ENCODE measurements at places on chromosomes 7 and 10. TPM values are rescaled to one million over a fixed set of nuclear protein-coding genes. Genes with fewer than 3 reads are reported as not detected.

- DNase-seq: no peak
These were observed 272.5 kb downstream of the DGKB start for GRCh38 chr7:14630048-14630447.

GRCh38 chr7:77979219-77979618 lies 180.6 kb downstream of the PHTF2 start:
- DNase-seq: no peak

GRCh38 chr10:132449051-132449810 lies 52.2 kb downstream of the PWWP2B start:
- DNase-seq: no peak

DNA sequence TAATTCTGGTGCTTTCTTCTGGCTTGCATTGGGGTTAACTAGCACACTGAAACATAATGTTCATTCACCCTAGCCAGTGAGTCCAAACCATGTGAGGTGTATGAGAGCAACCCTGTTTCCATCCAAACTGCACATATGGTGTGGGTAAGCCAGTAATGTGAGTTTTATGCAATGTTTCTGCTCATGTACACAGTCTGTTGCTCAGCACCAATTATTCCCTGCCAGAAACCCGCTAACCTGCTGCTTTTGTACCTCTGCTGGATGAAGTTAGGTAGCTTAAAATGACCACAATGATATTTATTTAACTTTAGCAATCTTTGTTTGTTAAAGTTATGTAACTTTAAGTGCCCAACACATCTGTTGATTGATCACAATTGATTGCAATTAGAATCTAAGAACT lies 93.7 kb upstream of the RPA3 start:
- no peak for DNase-seq

DNA sequence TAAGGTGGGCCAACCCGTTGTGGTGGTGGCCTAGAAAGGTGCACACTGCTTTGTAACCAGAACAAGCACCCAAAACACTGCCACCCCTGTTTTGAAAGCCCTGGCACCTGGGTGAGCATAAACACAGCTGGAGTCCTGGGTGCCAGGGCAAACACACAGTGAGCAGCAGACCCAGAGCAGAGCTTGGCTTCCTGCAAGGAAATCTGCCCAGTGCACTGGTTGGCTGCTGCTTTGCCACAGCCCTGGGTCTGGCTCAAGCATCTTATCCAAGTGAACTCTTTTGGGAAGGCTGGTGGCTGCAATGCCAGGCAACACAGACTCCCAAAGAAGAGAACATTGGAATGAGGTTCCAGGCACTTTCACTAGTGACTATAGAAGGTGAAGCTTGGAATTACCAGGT lies 145.5 kb upstream of the PDE1C start:
- DNase-seq: peak; percentile 32

GRCh38 chr7:94040254-94040653 lies 36.1 kb upstream of the BET1 start:
- DNase-seq: no peak

DNA sequence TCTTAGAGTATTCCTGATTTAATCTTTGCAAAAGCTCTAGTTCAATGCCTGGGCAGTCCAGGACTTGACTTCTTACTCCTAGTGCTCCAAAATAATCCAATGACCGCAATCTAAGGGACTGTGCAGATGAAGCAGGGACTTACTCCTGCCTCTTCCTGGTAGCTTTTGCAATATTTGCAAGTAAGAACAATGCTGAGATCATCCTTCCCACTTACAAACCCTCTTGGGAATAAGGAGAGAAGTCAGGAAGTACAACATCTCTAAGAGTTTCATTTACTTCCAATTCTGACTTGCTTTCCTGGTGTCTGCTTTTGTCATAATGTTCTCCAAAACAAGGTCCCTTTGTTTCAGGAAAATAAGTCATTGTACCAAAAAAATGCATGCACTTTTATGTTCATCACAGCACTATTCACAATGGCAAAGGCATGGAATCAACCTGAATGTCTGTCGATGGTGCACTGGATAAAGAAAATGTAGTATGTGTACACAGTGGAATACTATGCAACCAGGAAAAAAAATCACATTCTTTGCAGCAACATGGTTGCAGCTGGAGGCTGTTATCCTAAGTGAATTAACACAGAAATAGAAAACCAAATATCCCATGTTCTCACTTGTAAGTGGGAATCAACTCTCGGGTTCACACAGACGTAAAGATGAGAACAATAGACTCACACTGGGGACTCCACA lies 7.1 kb upstream of the KCNMA1 start:
- no peak for DNase-seq

DNA sequence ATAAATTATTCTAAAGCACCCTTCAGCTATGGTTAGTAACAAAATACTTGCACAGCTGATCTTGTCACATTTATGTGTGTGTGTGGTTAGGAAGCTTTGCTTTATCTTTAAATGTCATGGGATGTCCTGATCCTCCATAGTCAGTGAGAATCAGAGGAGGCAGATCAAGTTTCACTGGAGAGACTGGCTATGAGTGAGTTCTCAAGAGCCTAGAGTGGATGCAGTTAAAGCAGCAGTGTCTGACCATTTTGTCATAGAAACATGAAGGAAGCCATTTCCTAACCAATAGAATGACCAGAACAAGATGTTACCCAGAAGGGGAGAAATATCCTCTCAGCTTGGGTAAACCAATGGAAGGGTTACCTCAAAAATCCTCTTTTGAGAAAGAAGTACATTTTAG lies 207.2 kb upstream of the DKK1 start:
- DNase-seq: no peak

- DNase-seq: peak; percentile 29
These were observed 171.5 kb downstream of the CPEB3 start for GRCh38 chr10:92119340-92119739.

- DNase-seq: peak; percentile 33
These were observed 730.0 kb upstream of the IGFBP3 start for GRCh38 chr7:46651070-46651469.

DNA sequence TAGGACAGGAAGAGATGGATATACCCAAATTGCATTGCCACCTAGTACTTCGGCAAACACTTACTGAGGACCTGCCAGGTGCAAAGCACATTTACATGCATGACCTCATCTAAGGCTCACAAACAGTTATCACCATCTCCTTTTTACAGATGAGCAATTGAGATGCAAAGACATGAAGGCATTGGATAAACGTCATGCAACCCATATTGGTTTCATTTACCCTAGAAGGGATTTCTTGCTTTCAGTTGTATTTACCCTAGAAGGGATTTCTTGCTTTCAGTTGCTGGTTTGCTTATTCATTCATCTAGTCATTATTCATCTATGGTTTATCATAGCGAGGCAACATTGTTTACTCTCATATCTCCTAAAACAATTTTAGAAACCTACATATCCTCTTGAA lies 52.2 kb downstream of the STEAP1B start:
- peak; percentile 58 for DNase-seq

DNA sequence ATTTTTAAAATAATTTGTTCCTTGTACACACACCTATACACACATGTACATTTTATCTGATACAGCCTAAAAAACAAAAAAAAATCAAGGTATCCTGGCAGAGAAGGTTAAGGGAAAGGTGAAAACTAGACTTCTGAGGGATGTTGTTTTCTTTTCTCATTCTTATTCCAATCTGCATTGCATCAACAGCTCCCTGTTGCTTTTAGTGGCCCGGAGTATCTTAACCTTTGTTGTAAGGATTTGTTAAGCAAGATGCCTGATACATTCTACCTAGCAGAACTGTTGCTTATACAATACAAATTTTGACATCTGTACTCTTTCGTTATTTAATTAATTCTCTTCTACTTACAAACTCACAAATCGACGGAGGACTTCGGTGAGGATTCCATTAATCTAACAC lies 167.4 kb downstream of the GNAI1 start:
- no peak for DNase-seq

DNA sequence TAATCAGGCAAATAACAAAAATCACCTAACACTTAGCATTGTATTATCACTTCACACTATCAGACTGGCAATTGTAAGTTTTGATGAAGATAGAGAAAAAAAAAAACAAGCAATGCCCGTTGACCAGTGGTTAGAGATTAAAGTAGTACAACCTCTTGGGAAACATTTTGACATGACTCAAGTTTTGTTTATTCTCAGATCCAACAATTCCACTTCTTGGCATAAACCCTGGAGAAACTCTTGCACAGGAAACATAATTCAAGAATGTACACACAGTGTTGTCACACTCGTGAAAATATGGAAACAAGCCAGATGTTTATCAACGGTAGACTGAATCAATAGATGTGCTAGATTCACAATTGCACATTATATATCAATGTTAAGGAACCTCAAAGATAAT lies 37.2 kb downstream of the FRMD4A start:
- DNase-seq: no peak

GRCh38 chr10:63206576-63206975 lies 73.4 kb downstream of the NRBF2 start:
- peak; percentile 51 for DNase-seq

DNA sequence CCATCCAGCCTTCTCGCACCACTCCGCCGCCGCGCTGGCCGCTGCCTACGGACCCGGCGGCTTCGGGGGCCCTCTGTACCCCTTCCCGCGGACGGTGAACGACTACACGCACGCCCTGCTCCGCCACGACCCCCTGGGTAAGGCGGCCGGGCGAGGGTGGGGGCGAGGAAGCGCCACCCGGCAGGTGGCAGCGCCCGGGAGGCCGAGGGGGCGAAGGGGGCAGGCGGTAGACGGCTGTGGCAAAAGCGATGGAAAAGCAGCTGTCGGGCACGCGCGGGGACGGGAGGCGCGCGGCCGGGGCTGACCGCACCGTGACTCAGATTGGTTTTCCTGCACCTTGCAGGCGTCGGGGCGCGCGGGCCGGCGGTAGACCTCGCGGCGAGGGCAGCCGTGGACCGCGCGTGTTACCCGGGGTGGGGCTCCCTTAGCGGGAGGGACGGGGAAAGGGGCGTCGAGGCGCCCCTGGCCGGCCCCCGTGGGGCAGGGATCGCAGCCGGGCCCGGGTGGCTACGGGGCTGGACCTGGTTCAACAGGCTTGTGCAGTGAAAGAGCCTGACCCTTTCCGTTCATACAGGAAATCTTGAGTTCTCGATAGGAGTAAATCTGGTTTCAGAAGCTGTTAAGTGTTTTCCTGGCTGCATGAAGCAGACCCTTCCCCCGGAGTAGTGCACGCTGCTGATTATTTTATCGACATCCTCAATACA lies 608 bp downstream of the HHEX start:
- peak; percentile 88 for DNase-seq

DNA sequence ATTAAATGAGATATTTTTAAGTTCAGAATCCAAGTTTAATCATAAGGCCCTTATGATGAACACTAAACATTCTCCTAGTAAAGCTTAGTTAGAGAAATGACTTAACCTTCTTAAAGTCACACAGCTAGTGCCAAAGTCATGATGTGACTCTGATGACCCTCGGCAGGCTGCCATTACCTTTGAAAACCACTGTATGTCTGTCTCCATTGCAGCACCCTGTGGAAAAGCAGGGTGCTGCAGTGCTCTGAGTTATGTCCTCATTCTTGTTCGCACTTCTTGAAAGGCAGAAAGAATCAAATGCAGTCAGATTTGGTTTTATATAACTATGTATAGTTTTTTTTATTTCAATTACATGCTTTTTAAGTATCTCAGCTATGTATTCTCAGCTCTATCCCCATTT lies 105.0 kb downstream of the PHTF2 start:
- no peak for DNase-seq

- DNase-seq: no peak
These were observed 758.3 kb downstream of the KCNMA1 start for GRCh38 chr10:76879116-76879913.

- no peak for DNase-seq
These were observed 70.1 kb upstream of the COL1A2 start for GRCh38 chr7:94324380-94325121.

GRCh38 chr10:65518379-65518778 lies 1407.5 kb upstream of the LRRTM3 start:
- DNase-seq: no peak

DNA sequence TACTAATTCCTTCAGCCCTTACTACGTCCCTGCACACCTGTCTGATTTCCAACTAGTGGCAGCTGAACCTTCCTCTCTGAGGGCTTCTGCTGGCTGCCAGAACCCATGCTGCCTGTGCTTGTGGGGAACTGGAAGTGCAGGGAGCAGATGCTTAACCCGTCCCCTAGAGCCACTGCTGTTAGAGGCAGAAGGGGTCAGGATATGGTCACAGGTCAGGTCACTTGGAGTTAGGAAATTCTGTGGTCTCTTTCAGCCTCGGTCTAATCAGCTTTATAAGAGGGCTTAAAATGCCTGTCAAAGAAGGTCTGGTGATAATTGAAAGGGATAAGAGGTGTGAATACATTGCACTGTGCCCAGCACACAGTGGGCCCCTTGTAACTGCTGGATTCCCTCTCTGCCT lies 82.0 kb downstream of the PLPP4 start:
- no peak for DNase-seq

- peak; percentile 72 for DNase-seq
These were observed 114.5 kb upstream of the INHBA start for GRCh38 chr7:41817386-41817785.

GRCh38 chr7:4633012-4633411 lies 49.1 kb upstream of the FOXK1 start:
- no peak for DNase-seq

GRCh38 chr7:49527182-49527581 lies 246.3 kb upstream of the VWC2 start:
- DNase-seq: no peak

DNA sequence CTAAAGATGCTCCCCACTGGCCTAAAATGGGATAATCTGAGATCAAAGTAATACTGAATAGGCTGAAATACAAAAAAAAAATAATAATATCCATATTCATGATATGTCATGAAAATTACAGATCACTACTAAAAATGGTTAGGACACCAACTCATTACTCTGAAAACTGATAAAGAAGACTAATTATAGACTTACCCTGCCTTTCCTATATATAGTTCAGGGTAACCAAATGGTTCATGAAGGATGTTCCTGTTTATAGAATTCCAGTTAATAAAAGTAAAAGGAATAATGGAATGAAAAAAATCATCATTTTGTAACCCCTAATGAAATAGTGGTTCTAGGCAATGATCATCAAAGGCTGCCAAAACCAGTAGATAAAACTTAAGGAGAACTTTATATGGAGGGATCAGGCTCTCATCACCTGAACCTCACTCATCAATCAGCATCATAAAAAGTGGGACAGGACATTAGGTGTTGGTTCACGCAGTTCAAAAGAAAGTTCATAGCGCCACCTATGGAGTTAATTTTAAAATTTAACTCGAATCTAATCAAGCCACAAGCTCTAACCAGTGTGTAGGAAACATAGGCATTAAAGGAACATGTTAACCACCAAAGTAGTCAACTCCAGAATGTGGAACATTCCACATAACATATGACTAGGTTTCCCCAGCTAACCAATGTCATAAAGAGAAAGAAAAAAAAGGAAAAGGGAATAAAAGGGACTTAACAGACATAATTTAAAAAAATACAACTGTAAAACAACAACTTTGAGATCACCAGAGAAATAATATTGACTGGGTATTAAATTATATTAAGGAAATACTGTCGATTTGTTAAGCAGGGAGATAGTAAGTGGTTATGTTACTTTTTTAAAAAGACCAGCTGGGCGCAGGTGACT lies 35.7 kb downstream of the P4HA1 start:
- DNase-seq: no peak

GBX1 gene
- total RNA-seq: not detected

CCL24 gene
- not detected for total RNA-seq

MAT1A gene
- total RNA-seq: not detected

PNLIPRP3 gene
- total RNA-seq: not detected

GIMAP4 gene
- total RNA-seq: 62.7 TPM

LEP gene
- total RNA-seq: not detected

PRSS37 gene
- total RNA-seq: not detected

AQP1 gene
- total RNA-seq: not detected

CISD1 gene
- total RNA-seq: 64.2 TPM

ATRNL1 gene
- 0.26 TPM for total RNA-seq

ASAH2 gene
- total RNA-seq: 4.6 TPM
